ENCODE measurements at places on chromosomes 2 and 18. TPM values are rescaled to one million over a fixed set of nuclear protein-coding genes. Genes with fewer than 3 reads are reported as not detected.

GRCh38 chr2:46183426-46183825 is 113.8 kb upstream of the EPAS1 start:
- no peak for DNase-seq

DNA sequence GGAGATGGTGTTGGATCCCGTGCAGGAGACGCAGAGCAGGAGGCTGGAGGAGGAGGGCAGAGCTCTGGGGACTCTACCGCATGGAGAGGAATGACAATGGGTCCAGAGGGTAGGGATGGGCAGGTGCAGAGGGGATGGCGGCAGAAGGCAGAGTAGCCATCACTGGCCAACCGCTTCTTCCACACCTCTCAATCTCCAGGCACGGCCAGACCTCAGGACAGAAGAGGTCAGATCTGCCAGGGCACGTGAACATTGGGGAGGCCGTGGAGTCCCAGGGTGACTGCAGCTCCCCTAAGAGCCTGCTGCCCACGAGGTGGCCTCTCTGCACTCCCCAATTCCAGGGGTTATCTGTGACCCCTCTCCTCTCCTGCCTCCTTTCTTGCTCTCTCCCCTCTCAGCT is 162.7 kb upstream of the HDAC4 start:
- no peak for DNase-seq

- no peak for DNase-seq
These were observed 42.7 kb upstream of the ZFP36L2 start for GRCh38 chr2:43269074-43269572.

DNA sequence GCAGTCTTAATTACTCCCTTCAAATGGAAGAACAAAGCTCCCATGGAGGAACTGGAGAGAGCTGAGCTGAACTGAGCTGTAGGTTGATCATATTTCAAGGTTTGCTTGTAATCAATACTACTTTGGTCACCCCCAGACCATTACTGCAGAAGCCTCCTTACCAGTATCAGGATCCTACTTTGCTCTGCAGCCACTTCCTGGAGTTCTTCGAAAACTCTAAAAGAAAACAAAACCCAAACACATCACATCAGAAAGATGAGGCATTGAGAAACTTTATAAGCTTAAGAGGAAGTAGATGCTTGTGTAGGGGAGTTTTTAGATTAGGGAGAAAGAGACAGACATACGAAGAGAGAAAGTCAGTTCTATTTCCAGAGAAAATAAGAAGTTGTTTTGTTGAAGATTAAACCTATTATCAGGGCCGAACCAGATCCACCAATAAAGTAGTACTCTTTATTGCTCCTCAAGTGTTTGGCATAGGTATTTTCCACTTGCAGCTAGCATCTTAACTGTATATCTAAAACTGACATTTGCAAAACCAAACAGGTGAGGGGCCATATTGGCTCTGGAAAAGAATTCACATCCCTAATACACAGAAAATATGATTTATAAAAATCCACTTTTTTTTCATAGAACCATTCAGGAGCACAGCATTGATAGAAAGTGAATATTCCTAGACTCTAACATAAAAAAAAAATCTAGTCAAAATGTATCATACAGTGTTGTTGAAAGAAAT is 166.9 kb upstream of the KLF7 start:
- no peak for DNase-seq

The CAPN13 gene
- total RNA-seq = 19.0 TPM

The CNTNAP5 gene
- 8.9 TPM for total RNA-seq

The GTF2A1L gene
- not detected for total RNA-seq

The DYNAP gene
- not detected for total RNA-seq
